ENCODE measurements at places on chromosomes 6 and 20. TPM values are rescaled to one million over a fixed set of nuclear protein-coding genes. Genes with fewer than 3 reads are reported as not detected.

GRCh38 chr20:46011631-46012482 lies 3.1 kb downstream of the MMP9 start:
- DNase-seq: peak; percentile 15

DNA sequence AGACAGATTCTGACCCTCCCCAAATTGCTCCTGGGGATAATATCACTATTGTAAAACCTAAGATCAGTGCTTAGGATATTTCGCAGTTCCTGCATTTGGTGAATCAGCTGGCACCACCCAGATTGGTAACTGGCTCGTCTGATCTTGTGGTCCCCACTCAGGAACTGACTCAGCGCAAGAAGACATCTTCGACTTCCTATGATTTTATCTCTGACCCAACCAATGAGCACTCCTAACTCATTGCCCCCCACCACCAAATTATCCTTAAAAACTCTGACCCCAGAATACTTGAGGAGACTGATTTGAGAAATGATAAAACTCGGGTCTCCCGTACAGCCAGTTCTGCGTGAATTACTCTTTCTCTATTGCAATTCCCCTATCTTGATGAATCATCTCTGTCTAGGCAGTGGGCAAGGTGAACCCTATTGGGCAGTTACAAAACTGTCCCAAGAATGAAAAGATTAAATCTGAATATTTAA lies 55.7 kb upstream of the PRND start:
- peak; percentile 49 for DNase-seq

DNA sequence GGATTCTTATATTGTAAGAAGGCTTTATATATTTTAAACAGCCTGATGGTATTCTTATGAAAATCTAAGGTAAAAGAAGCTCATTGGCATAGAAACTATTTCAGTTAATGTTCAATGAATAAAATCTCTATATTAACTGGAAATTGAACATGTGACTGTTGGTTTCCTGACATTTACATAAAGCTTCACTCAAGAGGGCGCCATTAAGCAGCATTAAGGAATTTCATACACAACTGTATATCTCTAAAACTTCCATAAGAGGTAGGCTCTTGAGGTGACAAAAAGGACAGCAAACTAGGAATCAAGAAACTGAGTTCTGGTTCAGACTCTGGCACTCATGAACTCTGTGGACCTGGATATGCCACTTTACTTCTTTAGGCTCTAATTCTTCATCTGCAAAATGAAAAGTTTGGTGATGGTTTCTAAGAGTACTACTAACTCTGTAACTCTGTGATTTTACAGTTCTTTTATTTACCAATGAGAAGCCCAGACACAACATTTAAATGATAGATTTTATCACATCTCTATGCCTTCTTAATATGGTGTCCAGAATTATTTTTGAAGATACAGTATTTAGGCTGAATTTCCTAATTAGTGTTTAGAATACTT lies 147.5 kb downstream of the FLRT3 start:
- DNase-seq: peak; percentile 62

MTFR2 gene
- polyA plus RNA-seq: 6.0 TPM

NKAIN2 gene
- not detected for polyA plus RNA-seq

BTN1A1 gene
- polyA plus RNA-seq: not detected

ADGRF4 gene
- 0.02 TPM for polyA plus RNA-seq

ADGB gene
- not detected for polyA plus RNA-seq

DNA sequence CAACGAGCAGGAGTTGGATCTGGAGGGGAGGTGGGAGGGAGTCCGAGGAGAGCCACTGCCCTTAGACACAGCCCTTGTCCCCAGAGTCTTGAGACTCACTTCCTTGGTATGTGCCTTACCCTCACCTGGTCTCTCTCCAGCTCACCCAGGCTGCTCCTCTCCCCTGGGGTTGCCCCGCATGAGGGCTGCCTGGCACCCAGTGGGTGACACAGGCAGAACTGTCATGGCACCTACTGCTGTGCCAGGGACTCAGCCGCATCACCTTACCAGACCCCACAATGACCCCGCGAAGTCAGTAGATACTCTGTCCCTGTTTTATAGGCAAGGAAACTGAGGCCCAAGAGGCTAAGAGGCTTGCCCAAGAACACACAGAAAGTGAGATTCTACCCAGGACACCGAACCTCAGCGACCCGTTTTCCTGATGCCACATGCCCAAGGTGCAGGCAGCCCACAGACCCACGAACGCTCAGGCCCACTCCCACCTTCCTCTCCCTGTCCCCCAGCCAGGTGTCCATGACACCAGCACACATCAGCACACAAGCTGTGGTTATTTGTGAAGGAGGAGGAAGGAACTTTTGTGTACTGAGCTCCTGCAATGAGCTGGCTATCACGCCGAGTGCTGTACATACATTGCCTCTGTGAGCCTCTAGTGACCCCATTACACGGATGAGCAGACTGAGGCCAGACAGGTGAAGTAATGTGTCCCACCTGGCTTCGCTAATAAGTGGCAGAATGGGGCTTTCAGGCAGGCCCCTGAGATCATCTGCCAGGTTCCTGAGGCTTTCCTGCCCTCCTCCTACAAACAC lies 168.1 kb downstream of the GRM4 start:
- no peak for DNase-seq

PNPLA1 gene
- polyA plus RNA-seq: not detected

GRCh38 chr20:14342918-14343317 lies 5.5 kb upstream of the FLRT3 start:
- DNase-seq: no peak

DNA sequence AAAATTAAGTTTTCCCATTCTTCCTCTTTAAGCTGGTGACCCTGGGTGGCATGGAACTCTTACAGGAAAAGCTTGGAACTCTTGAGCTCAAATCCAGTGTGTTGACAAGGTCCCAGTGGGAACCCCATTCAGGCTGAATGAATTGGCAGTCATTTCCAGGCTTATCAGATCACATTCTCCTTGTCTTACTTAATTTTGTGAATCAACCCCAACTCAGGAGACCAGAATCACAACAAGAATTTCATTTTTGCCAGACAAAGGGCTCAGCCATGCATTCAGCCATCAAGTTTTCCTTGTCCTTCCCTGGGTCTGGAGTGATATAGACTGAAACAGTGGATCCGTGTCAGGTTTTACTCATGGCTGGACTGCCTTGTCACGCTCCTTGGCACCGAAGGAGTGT lies 92.1 kb upstream of the EEF1E1 start:
- no peak for DNase-seq

DNA sequence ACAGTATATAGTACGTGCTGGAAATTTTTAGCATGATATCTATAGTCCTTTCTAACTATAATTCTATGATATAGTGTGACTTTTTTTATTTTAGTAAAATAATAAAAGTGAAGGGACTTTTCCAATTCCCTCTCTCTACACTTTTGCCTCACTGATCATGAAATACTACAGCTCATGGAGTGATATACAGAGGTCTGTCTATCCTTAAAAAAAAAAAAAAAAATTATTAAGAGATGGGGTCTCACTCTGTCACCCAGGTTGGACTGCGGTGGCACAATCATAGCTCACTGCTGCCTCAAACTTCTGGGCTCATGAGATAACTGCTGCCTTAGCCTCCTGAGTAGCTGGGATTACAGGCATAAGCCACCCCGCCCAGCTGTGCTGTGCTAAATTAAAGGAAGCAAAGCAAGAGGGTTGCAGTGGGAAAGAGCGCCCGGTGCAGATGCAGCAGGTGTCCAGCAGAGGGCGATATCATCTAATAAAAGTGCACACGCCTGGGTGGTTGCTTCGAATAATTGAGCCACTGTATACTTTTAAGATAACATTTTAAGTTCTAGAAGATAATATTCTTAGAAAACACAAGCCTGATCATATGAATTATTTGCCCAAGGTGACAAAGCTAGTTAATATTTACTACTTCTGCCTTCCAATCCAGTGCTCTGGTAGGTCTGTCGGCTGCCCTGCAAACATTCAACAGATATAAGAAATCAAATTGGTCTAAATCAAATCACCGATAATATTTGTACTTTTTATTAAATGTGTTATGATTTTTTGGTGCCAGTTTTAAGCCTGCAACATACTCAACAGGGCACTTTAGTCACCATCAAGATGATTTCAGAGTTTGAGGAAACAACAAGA lies 94.9 kb upstream of the NT5E start:
- peak; percentile 72 for DNase-seq

GRCh38 chr6:17390276-17390675 lies 3.1 kb upstream of the CAP2 start:
- DNase-seq: no peak

DNA sequence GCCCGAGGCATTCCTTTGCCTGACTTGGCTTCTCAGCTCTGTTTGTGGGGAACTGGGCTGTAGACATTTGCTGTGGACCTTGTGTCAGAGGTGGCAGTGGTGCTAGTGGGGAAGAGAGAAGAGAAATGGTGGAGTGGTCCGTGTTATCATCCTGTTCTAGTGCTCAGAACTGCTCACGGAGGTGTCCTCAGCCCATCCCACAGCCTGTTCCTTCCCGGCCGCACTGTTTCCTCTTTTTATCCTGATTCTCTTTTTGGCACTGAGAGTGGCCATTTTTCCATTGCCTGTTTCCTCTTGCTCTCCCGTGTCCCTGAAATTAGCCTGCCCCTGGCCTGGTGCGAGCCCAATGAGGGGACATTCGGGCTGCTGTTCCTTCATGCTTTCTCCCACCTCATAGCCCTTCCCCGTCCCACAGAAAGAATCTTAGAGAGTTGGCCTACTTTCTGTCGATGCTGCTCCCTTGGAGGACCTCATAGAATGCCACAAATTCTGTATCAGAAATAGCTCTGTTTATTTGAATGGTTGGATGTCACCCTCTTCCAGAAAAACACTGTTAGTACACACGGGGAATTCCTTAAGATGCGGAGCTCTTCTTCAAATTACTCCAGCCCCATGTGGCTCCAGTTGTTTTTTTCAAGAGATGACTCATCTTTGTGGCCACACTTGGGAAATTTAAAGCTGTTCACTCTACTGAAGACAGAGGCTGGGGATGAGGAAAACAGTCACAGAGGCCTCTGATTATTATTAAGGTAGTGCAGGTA lies 26.1 kb downstream of the FARS2 start:
- DNase-seq: peak; percentile 88

DNA sequence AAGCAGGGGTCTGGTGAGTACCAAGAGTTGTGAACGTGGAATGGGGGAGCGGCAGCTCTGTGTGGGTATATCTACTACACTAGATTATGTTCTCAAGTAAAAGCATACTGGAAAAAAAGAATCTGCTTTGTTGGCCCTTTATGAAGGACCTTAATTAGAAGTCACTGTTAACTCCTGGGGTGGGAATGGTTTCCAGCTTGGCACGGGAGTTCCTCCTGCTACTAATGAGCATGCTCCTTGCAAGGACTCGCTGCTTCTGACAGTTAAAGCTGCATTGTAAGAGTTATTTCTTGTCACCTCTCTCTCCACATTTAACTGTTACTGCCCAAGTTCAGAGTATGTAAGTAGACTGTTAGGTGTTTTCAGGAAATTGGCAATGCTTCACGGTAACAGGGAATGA lies 292.7 kb downstream of the ZFAND3 start:
- no peak for DNase-seq

EYA2 gene
- 5.4 TPM for polyA plus RNA-seq

- peak; percentile 99 for DNase-seq
Measured at GRCh38 chr20:47464380-47465101, 37.1 kb upstream of the NCOA3 start.

DNA sequence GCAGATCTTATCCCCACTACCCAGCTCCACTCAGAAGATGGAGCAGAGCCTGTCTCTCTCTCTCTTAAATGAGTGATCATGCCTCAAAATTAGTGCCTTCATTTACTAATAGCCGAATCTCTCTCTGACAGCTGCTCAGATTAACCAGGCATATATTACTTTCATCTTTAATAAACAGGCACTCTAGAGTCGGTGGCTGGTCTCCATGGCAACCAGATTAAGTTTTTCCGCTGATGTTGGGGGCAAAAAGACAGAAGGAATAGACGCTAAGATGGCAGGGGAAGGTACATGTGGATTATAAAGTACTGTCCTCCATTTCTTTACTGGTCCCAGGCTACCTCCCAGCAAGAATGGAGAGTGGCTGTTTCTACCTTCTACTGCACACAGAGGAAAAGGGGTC lies 121.6 kb downstream of the QRSL1 start:
- DNase-seq: no peak

DNA sequence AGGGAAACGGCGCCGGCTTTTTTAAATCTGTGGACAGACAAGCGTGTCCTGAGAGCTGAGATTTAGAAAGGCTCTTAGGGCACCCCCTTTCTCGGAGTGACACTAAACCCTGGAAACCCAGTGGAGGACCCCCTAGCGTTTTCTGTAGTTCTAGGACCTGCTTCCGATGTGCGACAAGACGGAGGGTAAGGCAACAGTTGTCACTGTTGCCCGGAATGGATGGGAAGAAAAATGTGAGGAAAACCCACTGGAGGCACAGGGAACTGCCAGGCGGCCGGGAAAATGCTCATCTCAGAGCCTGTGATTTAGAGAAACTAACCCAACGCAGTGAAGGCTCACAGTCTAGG lies 551 bp upstream of the ATP5F1E start:
- DNase-seq: peak; percentile 27

EPHA7 gene
- polyA plus RNA-seq: not detected

NTSR1 gene
- 2.3 TPM for polyA plus RNA-seq

SEL1L2 gene
- not detected for polyA plus RNA-seq

MARCKS gene
- polyA plus RNA-seq: 46.8 TPM

- no peak for DNase-seq
Measured at GRCh38 chr20:48281501-48281900, 496.2 kb upstream of the SULF2 start.

- DNase-seq: no peak
Measured at GRCh38 chr6:126914172-126914571, 204.3 kb upstream of the RSPO3 start.

ZNF341 gene
- 3.4 TPM for polyA plus RNA-seq

DNA sequence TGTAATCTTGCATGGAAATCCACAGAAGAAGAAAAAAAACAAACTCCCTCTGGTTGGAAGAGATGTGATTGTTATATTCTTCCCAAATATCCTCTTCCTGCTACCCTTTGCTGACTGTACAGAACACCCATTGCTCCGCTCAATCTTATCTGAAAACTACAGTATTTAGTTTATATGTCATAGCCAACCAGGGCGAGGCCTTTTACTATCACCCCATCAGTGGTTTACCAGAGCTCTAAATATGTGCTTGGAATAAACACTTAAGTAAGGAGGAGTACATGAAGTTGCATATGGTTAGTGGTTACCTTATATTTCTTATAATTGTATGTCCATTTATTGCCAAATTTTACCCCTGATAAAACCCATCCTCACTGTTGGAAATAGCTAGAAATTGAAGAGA lies 12.2 kb downstream of the PRL start:
- DNase-seq: no peak

DNA sequence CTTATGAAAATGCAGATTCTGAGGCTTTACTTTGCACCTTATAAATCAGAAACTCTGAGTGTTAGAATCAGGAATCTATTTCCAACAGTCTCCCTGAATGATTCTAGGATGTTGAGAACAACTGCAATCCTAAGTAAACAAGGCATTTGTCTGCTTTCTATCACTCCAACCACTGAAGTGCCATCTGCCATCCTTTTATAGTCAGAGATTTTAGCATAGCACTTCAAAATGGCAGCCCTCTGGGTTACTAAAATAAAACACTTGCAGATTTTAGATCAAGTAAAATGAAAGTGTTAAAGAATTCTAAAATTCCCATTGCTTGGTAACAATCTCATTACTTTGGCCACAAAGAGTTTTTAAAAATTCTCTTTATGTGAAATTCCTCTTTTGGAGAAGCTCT lies 258.9 kb downstream of the CD109 start:
- DNase-seq: no peak

SUPT3H gene
- polyA plus RNA-seq: 4.5 TPM

FAM83D gene
- polyA plus RNA-seq: 26.4 TPM

Measured in IMR-90 (cell line).